Activated CD4-positive, alpha-beta T cell treated with anti-CD3 and anti-CD28 coated beads, Interleukin-2, amount 10 ng/mL, durations not matched to agents 24 days and 14 days (primary cell): ENCODE measurements at places on chromosomes 7 and 10. TPM values are rescaled to one million over a fixed set of nuclear protein-coding genes. Genes with fewer than 3 reads are reported as not detected.

DNA sequence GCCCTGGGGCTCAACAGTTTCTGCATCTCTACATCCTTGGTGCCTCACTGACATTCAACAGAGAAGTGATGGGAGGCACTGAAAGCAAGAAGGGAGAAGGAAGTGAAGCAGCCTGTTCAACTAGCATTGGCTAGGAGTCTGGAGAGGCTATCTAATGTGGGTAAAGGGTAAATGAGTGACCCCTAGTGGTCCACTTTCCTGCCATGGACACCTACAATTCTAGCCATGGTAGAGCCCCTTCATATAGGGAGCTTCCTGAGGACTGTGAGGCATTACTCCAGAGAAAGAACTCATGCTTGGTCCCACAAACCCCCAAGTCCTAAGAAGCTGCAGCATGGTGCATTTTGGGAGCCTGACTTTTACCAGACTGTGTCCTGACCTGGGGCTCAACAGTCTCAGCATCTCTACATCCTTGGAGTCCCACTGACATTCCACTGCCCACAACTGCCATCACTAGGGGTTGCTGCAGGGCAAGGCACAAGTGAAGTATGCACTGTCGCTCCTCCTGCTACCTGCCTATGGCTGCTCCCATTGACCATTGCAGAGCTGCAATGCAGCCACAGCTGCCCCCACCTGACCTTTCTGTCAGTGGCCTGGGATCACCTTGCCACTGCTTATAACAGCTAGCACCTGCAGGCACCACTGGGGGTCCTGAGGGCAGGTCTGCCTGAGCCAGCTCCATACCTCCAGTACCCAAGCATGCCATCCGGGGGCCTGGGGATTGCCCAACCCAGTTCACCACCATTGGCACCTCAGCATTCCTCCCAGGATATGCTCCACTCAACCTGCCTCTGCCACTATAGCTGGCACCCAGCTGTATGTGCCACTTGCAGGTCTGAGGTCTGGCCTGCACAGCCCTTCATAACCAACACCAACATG lies 44.1 kb upstream of the CDK6 start:
- peak; percentile 64 for DNase-seq

DNA sequence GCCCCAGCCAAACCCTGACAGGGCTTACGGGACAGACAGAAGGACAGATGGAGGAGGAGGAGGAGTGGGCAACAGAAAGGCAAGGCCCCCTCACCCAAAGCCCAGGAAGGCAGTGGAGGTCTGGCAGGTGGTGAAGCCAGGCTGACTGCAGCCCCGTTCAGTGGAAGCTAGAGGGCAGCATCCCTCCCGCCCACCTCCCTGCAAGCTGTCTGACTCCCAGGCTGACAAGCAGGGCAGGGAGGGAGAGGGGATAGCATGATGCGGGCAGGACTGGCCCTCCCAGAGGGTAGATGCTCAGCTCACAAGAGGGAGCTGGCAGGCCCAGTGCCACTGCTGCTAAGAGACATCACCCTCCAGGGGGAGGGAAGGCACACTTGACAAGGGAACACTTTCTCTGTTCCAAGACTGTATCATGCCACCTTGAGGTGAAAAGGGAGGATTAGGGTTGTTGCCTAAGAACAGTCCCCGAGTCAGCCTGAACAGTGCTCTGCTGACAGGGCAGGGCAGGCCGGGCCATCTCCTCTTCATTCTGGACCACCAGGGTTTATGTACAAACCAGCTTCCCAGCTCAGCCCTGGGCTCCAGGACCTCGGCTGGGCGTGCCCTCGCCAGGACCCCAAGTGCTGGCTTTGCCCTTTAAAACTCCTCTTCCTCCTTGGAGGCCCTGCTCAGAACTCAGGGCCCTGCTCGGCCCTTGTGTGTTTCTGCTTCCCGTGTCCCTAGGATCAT lies 61.8 kb downstream of the RASGEF1A start:
- peak; percentile 84 for DNase-seq

- no peak for DNase-seq
Observed at GRCh38 chr10:131017566-131018285, 293.8 kb downstream of the TCERG1L start.

SLC26A5 gene
- total RNA-seq = not detected in 2 replicates

SPAG6 gene
- 0.07 TPM in 1 of 2 replicates, not detected in the other for total RNA-seq
